ENCODE measurements at places on chromosomes 6 and 20.

DNA sequence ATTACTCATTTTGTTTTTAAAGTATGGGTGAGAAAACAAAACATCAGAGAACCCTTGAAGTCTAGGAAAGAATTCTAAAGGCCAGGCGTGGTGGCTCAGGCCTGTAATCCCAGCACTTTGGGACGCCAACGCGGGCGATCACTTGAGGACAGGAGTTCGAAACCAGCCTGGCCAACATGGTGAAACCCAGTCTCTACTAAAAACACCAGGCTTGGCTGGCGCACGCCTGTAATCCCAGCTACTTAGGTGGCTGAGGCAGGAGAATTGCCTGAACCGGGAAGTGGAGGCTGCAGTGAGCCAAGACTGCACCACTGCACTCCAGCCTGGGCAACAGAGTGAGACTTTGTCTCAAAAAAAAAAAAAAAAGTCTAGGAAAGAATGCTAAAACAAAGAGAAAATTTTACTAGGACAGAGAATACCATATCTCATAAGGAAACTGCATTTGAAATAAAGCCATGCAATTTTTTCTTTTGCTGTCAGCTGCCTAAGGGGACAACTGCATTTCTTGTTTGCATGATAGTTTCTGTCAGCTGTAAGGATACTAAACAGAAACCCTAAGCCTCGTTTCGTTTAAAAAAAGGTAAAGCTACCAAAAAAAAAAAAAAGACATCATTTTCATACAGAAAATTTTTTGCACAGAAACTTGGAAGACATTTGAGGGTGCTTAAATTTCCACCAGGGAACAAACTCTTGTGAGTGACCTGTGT, 32.1 kb downstream of the SMLR1 start:
- DNase-seq, result no peak

- no peak for DNase-seq
These were observed 380.6 kb upstream of the CHD6 start for GRCh38 chr20:41998539-41999341.

DNA sequence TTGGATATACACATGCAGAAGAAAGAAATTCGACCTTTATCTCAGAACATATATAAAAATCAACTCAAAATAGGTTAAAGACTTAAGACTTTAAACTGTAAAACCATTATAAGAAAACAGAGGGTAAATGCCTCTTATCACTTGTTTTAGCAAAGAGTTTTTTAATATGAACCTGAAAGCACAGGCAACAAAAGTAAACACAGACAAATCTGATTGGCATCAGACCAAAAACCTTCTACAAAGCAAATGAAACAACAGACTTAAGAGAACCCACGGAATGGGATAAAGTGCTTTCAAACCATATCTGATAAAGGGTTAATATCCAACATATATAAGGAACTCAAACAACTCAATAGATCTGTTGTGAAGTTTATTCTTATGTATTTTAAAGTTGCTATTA, 309.9 kb upstream of the OPRM1 start:
- DNase-seq, result no peak

- no peak for DNase-seq
These were observed 86.1 kb upstream of the SIRPA start for GRCh38 chr20:1809131-1809572.

DNA sequence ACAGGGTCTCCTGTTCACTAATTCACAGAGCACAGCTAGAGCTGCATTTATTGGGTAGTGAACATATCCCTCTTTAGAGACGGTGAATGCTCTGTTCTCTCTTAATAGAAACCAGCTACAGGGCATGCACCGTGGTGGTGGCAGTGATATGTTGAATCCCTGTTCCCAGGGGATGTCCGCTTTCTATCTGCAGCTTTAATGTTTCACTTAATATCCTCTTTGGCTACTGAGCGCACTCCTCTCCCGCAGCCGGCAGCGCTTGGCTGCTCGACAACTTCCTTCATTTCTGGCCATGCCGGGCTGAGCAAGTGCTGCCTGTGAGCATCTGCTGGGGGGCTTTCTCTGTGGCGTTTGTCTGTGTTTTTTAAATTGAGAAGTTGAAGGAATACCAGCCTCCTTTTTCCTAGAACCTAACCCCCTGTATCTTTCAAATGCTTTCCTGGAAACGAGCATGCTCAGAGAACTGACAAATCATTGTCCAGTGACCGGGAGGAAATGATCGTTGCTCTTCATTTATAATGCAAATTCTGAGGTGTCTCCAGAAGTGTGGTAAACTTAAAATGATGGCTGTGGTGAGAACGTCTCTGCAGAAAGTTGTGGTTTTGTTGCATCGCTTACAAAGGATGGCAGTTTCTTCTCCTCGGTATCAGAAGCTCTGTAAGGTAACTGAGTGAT, 297.9 kb downstream of the UTRN start:
- DNase-seq, result peak; percentile 57

GRCh38 chr6:1679031-1679687, 69.4 kb downstream of the FOXC1 start:
- no peak for DNase-seq

DNA sequence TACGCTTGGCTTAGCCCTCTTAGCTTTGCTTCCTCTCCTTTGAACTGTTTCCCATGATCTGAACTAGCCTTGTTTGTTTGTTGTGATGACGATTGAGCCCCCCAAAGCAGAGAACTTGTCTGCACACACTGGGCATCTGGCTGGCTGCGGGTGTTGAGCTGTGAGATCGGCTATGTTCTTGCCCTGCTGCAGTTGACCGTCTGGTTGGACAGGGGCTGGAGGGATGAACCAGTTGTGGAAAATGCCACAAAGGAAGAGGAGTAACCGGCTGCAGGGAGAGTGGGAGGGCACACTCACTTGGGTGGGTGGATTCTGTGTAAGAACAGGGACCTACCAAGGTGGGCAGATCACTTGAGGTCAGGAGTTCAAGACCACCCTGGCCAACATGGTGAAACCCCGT, 12.4 kb upstream of the RSPO4 start:
- no peak for DNase-seq

GRCh38 chr6:162525181-162525580, 202.4 kb downstream of the PRKN start:
- DNase-seq, result no peak

DNA sequence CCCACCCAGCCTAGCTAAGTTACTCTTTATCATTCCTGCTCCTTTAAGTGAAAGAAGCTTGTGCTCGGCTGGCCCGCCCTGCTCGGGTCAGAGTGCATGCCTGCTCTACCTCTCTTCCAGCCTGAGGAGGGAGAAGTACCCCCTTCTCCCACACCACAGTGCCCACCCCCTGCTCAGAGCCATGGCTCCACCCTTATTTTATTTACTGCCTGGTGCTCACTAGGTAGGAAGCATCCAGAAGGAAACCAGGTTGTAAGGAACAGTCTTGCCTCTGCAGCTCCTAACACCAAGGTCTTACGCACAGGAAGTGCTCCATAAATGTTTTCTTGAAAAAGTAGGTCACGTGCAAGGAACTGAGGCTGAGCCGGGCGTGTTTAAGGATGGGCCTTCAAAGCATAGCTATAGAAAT, 105.7 kb upstream of the SNX9 start:
- DNase-seq, result no peak

GRCh38 chr6:128738112-128738511, 144.8 kb upstream of the LAMA2 start:
- DNase-seq, result no peak

- no peak for DNase-seq
These were observed 720.9 kb downstream of the GRIK2 start for GRCh38 chr6:102114402-102114801.

DNA sequence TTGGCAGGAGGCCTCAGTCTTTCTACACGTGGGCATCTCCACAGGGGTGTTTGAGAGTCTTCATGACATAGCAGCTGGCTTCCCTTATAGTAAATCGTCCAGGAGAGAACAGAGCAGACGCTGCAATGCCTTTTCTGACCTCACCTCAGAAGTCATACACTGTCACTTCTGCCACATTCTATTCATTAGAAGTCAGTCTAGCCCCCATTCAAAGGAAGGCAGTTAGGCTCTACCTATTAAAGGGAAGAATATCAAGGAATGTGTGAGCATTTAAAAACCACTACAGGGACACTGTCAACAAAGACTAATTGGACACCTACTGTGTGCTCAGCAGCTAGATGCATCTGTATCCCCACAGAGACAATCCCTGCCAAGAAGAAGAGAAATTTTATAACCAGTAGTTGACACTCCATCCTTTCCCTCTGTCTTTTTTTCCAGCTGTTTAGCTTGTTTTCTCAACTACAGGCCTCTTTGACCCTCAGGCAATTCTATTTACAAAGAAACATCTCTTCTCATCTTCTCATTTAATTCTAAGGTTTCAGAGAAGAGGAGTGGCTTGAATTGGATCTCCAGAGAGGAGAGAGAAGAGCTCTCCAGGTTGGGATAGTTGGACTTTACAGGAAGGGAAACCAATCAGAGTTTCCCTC, 18.6 kb downstream of the ARMC12 start:
- no peak for DNase-seq

Data from CD4-positive, alpha-beta T cell treated with Interleukin-21 for 1 hour (primary cell).